Activated CD4-positive, CD25-positive, alpha-beta regulatory T cell (primary cell): ENCODE measurements at places on chromosomes 12 and 14.

DNA sequence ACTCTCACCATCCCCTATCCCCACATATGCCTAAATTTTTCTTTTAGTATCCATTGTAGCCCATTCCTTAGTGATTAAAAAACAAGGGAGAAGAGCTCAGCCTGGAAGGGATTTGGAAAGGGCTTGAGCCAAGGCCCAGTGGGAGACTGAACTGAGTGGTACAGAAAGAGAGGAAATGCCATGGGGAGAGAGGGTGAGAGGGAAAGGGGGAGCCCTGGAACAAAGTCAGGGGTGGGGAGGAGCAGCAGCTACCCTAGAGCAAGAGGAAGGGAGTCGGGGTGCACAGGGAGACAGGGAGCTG, 2.6 kb upstream of the ATN1 start:
- DNase-seq, result no peak

DNA sequence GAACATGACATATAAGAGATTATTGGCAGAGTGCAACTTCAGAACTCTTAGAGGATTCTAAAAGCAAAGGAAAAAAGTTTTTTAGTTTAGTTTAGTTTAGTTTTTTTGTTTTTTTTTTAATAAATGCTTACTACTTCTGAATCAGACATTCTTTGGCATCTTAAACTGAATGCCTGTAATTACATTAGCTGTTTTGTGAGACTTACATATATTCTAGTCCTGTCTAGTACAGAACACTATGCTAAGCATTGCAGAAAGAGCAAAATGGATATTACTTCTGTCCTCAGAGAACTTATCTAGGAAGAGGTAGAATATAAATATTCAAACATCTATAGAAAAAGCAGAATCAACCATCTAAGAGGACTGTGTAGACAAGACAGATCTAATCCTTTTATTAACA, 133.2 kb downstream of the RAD51B start:
- DNase-seq, result no peak

- no peak for DNase-seq
Measured at GRCh38 chr14:33282331-33283230, 343.9 kb downstream of the NPAS3 start.

- DNase-seq, result no peak
Measured at GRCh38 chr14:92122351-92122677, 545 bp downstream of the CPSF2 start.

DNA sequence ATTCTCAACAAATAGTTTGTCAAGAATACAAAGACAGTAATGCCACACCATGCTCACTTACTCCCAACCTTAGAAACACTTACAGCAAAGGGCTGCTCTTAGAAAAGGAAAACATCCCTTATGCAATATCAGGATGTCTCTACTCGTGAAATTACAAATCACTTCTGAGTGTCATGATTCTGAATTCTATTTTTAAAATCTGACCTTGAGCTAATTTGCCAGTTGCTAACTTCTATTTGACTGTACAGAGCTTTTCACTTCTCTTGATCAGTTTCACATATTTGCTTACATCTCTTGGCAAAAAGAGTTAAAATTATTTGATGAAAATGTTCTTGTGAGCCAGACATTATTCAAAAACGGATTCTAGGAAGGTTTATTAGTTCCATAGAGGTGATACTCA, 136.7 kb upstream of the SLC35F4 start:
- no peak for DNase-seq

DNA sequence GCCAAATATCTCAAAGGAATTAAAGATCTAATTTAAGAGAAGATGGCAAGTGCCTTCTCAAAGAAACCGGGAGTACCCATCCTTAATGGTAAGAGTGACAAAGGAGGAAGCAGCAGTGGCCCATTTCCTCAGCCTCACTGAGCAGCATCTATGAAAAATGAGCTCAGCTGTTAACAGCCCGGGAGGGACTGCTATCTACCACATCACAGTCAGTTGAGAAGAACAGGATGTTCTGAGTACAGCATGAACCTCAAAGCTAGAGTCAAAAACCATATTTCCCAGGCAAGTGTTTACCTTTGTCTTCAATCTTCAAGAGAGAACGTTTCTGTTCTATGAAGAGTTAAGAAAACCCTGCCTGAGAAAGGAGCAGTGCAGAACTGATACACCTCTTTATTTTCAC, 115.0 kb downstream of the BTG1 start:
- DNase-seq, result peak; percentile 15

DNA sequence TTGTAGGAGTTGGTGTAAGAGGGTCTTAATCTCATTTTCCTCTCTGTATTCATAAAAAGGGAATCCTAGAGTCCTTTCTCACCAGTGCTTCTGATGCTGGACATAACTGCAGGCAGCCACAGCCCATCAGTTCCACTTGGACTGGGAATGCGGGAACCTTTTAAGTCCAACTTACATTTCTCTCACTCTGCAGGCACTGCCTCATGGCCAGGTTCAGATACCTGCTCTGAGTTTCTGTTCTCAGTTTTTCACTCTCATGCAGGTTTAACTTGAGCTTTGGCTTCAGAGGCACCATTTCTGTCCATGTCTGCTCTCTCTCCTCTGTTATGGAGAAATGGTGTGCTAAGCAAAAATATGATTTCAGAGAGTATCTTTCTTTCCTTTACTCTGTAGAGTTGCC, 4.2 kb downstream of the ACVR1B start:
- no peak for DNase-seq

GRCh38 chr14:26286913-26287205, 311.0 kb downstream of the NOVA1 start:
- no peak for DNase-seq

GRCh38 chr14:93879362-93879983, 47.7 kb upstream of the FAM181A start:
- no peak for DNase-seq

DNA sequence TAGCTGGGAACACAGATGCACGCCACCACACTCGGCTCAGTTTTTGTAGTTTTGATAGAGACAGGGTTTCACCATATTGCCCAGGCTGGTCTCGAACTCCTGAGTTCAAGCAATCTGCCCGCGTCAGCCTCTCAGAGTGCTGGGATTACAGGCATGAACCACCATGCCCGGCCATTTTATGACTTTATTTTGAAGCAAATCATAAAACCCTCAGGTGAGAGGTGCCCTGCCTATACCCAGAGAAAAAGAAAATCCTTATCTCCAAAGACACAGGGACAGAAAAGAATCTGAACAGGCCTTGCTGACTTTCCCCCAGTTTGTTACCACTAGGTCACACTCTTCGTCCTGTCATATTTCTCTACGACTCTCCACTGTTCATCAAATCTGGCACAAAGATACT, 48.8 kb downstream of the DAO start:
- no peak for DNase-seq

GRCh38 chr12:56803750-56804149, 40.6 kb downstream of the HSD17B6 start:
- no peak for DNase-seq

- DNase-seq, result no peak
Measured at GRCh38 chr14:80146941-80147340, 64.4 kb downstream of the DIO2 start.

GRCh38 chr14:53278602-53279506, 125.7 kb upstream of the DDHD1 start:
- DNase-seq, result no peak

GRCh38 chr14:81550001-81550637, 16.5 kb upstream of the SEL1L start:
- no peak for DNase-seq

DNA sequence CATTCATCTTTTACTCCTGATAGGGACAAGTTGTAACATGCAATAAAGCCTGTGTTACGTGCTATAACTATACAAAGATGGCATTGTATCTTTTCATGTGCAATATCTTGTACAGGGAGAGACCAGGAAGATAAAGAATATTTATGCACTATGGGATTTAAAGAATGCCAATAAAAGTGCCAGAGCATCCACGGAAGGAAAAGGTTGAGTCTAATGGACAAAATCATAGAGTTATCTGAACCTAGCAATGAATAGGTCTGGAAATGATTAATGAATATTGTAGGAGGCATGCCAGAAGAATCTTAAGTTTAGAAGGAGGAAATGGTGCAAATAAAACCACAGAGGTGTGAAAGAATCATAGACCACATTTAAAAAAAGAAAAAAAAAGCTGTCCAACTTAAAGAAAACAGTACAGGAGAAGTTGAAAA, 263.9 kb downstream of the KCNC2 start:
- DNase-seq, result no peak

GRCh38 chr12:105384220-105384619, 53.7 kb downstream of the C12orf75 start:
- DNase-seq, result no peak

DNA sequence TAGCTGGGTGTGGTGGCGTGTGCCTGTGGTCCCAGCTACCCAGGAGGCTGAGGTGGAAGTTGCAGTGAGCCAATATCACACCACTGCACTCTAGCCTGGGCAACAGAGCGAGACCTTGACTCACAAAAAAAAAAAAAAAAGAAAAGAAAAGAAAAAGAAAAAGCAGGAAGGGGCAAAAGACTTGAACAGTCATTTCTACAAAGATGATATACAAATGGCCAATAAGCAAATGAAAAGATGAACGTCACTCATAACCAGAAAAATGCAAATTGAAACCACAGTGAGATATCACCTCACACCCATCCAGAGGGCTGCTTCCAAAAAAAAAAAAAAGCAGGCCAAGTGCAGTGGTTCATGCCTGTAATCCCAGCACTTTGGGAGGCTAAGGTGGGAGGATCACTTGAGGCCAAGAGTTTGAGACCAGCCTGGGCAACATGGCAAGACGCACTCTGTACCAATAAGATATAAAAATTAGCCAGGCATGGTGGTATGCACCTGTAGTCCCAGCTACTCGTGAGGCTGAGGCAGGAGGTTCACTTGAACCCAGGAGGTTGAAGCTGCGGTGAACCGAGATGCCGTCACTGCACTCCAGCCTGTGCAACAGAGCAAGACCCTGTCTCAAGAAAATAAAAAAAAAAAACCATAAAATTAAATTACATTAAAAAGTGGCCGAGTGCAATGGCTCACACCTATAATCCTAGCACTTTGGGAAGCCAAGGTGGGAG, 20.5 kb downstream of the UBC start:
- no peak for DNase-seq

- no peak for DNase-seq
Measured at GRCh38 chr14:34344318-34344717, 117.7 kb downstream of the SPTSSA start.

DNA sequence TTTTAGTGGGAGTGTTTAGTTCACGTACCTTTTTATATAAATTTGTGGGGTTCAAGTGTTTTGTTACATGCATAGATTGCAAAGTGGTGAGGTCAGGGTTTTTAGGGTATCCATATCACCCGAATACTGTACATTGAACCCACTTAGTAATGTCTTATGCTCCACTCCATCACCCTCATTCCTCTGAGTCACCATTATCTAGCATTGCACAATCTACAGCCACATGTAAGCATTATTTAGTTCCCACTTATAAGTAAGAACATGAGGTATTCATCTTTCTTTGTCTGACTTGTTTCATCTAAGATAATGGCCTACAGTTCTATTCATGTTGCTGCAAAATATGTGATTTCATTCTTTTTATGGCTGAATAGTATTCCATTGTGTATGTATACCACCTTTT, 583.7 kb upstream of the LRFN5 start:
- no peak for DNase-seq

DNA sequence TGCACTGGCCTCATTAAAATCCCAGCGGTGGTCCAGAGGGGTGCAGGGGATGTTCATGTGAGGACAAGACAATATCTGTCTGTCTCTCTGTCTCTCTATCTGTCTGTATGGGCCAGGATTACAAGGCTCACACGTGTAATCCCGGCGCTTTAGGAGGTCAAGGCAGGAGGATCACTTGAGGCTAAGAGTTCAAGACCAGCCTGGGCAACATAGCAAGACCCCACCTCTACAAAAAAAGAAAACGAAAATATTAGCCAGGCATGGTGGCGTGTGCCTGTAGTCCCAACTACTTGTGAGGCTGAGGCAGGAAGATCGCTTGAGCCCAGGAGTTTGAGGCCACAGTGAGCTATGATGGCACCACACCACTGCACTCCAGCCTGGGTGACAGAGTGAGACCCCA, 117.1 kb downstream of the PHETA1 start:
- DNase-seq, result no peak

DNA sequence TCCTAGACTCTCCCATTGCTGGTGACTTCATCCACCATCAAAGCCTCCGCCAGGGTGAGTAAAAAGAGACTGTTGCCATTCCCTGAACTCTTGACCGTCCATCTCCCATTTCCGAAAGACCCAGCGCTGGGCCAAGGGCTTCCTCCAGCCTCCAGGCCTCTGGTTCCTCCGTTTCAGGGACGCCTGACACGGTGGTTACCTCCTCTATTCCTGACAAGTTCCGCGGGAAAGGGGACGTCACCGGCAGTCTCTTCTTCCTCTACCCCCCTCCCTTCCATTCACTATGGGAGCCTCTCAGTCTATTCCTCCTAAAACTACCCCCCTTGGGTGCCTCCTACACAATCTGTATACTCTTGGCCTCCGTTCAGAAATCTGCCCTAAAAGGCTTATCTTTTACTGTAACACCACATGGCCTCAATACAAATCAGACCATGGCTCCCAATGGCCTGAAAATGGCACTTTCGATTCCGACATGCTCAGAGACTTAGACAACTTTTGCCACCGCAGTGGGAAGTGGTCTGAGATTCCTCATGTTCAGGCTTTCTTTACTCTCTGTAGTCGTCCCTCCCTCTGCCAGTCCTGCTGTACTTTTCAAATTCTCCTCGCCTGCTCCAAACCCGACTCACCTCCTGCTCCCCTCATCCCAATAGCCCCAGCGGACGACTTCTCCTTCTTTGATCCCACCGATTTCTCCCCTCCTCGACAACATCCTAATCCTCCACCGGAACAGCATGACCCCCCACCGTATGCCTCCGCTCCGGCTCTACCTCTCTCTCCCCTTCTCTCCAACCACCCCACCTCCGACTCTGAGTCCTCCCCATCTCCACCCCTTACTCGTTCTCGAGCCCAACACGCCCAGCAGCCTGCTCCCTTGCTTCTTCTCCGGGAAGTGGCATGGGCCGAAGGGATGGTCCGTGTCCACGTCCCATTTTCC, 70.4 kb downstream of the MOK start:
- DNase-seq, result no peak

GRCh38 chr12:40142001-40142744, 36.3 kb upstream of the SLC2A13 start:
- no peak for DNase-seq

DNA sequence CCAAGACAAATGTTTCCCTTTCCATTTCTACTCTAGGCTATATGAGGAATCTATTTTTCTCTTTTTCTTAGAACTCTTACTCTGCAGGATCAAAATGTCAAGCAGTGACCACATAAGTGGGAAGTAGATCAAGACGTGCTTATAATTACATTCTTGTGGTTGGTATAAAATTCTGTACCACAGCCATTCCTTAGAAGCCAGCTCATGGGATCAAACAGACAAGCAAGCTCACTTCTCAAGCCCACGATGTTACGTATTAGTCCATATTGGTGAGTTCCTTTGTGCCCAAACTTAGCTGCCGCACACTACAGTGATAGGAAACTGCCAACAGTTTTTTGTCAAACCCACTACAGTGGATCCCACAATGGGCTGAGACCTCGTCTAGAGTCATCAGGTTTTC, 53.4 kb downstream of the IFNG start:
- DNase-seq, result no peak

- DNase-seq, result no peak
Measured at GRCh38 chr12:115553622-115554021, 723.9 kb downstream of the MED13L start.
